GM23248 (cell line): ENCODE measurements at places on chromosomes 5 and 9.

DNA sequence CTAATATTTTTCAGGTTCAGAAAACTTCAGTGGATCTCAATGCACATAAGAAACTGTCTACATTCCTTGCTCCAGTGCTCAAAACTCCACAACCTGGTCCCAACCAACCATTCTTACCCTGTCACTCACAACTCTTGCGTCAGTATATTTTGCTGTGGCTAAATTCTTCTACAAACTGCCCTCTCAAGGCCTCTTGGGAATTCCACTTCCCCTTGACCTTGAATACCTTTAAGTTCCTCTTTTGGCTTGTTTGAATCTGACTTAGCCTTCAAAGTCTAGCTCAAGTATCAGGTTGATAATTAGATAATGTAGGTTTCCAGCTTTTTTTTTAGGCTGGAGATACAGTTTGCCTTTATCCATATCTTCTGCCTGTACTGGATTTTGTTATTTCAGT lies 128.3 kb downstream of the SLF1 start:
- H3K4me1 ChIP-seq: no peaks in the 10 kb centered on the region
- DNase-seq: no peak
- no peak overlapping the region for H3K27ac ChIP-seq
- no peak overlapping the region for H3K4me3 ChIP-seq
- no peaks in the 10 kb centered on the region for H3K36me3 ChIP-seq
- no peaks in the 10 kb centered on the region for H3K27me3 ChIP-seq

DNA sequence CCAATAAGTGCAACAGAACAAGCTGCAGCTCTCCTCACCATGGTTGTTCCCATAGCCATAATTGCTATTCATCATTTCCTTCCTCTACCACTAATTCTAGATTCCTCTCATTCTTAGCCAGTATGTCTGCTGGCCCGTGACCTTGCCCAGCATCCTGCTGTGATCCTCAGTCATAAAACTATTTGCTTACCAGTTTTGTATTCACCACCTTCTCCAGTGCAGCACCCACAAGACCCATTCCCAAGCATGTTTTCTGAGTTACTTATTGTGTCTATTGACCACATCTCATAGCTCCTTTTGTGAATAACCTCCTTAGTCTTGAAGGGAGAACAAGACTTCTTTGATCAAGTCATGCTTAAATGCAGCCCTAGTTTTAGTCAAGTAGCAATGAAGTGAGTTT lies 488.0 kb upstream of the CTNND2 start:
- no peaks in the 10 kb centered on the region for H3K27me3 ChIP-seq
- no peaks in the 10 kb centered on the region for H3K36me3 ChIP-seq
- H3K4me3 ChIP-seq: no peak overlapping the region
- H3K4me1 ChIP-seq: no peaks in the 10 kb centered on the region

DNA sequence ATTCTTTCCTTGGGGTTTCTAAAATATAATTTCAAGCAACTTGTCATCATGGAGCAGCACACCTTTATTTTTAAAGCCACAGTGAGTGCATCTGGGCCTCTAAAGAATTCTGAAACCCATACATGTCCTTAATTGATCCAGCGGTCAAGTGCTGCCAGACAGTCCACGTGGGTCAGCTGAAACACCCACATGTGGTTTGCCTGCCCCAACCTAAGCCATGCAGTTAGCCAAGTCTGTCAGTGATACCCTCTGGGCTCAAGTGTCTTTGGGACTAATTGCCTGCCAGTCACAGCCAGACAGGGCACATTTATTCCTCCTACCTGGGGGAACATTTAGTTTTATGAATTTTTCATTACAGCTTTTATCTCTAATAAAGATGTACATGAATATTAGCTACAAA lies 291.4 kb upstream of the SLC30A5 start:
- H3K27me3 ChIP-seq: no peaks in the 10 kb centered on the region
- no peak overlapping the region for H3K4me3 ChIP-seq
- no peaks in the 10 kb centered on the region for H3K4me1 ChIP-seq
- DNase-seq: no peak
- no peaks in the 10 kb centered on the region for H3K36me3 ChIP-seq
- H3K27ac ChIP-seq: no peak overlapping the region

DNA sequence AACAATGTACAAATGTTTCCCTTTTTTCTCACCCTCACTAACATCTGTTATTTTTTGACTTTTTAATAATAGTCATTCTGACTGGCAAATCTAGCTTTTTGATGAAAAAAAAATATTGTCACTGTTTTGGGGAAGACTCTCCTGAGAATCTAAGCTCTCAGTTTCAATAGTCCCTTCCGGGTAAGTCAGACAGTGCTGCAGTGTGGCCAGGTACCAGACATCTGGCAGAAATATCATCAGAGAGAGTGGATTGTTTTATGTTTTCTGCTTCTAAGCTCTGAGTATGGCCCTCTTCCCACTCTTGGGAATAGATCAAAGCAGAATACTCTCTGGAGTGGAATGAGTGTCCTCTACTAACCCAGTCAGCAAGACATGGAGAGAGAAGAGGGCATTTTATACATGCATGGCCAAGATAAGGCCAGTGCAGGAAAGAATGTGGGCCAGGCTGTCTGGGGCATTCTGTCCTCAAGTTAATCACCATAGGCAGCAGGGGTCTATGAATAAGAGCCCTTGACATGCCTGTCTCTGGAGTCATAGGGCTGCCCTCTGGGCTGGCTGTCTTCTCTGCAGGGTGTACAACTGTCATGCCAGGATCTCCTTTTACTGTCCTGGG lies 38.5 kb upstream of the OR2S2 start:
- peak; percentile 91 for DNase-seq
- peaks cover 38% of the 10 kb centered on the region for H3K4me1 ChIP-seq
- no peaks in the 10 kb centered on the region for H3K36me3 ChIP-seq
- H3K27me3 ChIP-seq: no peaks in the 10 kb centered on the region

DNA sequence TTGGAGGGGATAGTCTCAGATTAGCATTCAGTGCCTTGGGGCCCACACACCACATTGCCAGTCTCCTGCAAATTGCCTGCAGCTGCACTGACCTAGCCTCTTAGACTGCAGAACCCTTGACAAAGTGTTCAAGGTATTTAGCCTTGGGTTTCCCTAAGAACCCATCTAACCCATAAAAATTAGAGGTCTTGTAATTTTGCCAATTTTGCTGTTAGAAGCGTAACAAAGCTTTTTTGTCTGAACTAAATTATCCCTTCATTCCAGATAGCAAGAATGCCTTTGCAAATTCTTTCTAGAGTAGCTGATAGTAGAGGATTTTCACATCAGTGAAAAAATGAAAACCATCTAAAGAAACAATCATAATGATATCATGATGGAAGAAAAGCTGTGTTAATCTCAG lies 74.0 kb upstream of the CCNG1 start:
- no peaks in the 10 kb centered on the region for H3K27me3 ChIP-seq
- H3K4me1 ChIP-seq: no peaks in the 10 kb centered on the region
- no peak overlapping the region for H3K27ac ChIP-seq
- no peak for DNase-seq
- H3K4me3 ChIP-seq: no peak overlapping the region

DNA sequence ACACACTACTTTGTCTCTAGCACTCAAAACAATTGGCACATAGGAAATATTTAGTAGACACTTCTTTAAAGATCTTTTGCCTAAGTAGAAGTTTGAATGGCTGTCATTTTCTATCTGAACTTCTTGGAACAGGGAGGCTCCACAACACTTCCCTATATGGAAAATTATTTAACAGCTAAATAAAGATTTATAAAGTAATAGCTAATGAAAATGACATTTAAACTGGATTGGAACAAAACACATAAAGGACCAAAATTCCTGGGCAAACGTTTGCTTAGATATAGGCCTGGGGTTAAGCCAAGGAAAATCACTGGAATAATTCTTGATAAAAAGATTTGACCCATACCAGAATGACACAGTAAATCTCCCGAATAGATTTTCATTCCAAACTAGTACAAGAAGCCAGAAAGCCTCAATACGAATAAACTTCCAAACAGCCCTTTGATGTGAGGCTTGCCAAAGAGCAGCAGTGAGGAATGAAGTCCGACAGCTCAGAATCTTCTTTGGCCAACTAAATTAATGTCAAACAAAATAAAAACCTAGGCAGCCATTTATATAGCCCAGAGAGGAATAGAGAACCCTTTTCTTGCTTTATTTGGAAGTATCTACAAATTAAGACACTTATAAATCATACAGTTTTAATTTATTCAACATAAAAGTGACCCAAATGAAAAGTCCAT lies 20.3 kb upstream of the RNF180 start:
- peaks cover 11% of the 10 kb centered on the region for H3K4me1 ChIP-seq
- no peak for DNase-seq
- peaks cover 5% of the 10 kb centered on the region; the same call in 1 of the 2 replicates for H3K27me3 ChIP-seq
- H3K27ac ChIP-seq: no peak overlapping the region
- H3K36me3 ChIP-seq: no peaks in the 10 kb centered on the region

- no peaks in the 10 kb centered on the region for H3K4me1 ChIP-seq
- H3K27me3 ChIP-seq: no peaks in the 10 kb centered on the region
- no peak for DNase-seq
- no peak overlapping the region for H3K27ac ChIP-seq
Measured at GRCh38 chr5:84564321-84565075, 179.8 kb upstream of the EDIL3 start.

DNA sequence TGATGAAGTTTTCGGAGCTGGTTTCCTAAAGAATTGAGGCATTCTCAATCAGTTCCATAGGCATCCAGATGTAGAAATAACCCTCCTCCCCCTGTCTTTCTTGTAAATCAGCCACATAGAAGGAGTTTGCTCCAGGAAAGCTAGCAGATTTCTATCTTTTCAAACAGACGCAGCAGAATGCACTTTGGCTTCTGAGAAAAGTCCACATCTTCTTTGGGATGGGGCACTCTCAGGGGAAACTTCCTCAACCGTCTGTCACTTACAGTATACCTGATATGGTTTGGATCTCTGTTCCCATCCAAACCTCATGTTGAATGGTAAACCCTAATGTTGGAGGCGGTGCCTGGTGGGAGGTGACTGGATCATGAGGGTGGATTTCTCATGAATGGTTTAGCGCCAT lies 94.1 kb downstream of the SNCAIP start:
- H3K4me1 ChIP-seq: no peaks in the 10 kb centered on the region
- no peak overlapping the region for H3K27ac ChIP-seq
- DNase-seq: no peak
- no peak overlapping the region for H3K4me3 ChIP-seq
- H3K27me3 ChIP-seq: no peaks in the 10 kb centered on the region
- no peaks in the 10 kb centered on the region for H3K36me3 ChIP-seq

GRCh38 chr5:180784497-180785097 lies 18.0 kb downstream of the MGAT1 start:
- peaks cover 31% of the 10 kb centered on the region for H3K4me1 ChIP-seq
- no peaks in the 10 kb centered on the region; the same call in 1 of the 2 replicates for H3K36me3 ChIP-seq
- DNase-seq: peak; percentile 94

DNA sequence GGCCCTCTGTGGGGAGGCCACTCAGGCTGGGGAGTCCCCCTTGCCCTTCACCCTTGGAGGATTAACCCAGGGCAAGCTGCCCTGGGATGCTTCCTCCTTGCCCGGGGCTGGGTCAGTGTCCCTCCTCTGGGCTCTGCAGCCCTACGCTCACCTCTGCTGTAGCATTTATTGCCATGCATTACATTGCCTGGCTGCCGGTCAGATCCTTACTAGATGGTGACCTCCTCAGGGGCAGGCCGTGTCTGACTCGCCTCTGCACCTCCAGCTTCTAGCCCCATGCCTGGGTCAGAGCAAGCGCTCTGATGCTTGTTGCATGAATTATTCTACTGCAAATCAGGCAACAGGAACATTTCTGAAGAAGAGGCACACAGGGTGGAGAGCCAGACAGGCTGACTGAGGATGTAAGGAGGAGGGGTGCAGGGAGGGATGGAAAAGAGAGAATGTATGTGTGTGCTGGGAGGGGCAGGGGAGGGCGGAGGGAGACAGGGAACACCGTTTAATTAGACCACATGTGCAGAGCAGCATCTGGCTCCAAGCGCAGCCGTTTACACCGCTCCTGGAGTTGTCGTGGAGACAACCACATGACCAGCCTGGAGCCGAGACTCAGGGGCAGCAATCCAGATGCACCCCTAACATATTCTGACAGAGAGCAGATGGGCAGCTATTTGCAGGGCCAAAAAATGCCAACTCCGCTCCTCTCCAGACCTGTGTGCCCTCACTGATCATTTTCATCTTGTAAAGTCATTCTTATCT lies 117.0 kb downstream of the CRB2 start:
- no peak overlapping the region for H3K4me3 ChIP-seq
- H3K36me3 ChIP-seq: no peaks in the 10 kb centered on the region
- no peak for DNase-seq
- no peak overlapping the region for H3K27ac ChIP-seq

GRCh38 chr5:29516224-29516623 lies 1677.3 kb upstream of the CDH6 start:
- no peaks in the 10 kb centered on the region for H3K4me1 ChIP-seq
- H3K27me3 ChIP-seq: no peaks in the 10 kb centered on the region
- H3K4me3 ChIP-seq: no peak overlapping the region
- H3K36me3 ChIP-seq: no peaks in the 10 kb centered on the region

GRCh38 chr9:96361668-96362067 lies 21.8 kb downstream of the SLC35D2 start:
- no peak overlapping the region for H3K4me3 ChIP-seq
- H3K27ac ChIP-seq: no peak overlapping the region
- DNase-seq: no peak
- no peaks in the 10 kb centered on the region for H3K4me1 ChIP-seq
- H3K27me3 ChIP-seq: no peaks in the 10 kb centered on the region
- no peaks in the 10 kb centered on the region; the same call in 1 of the 2 replicates for H3K36me3 ChIP-seq

- H3K27ac ChIP-seq: no peak overlapping the region
- H3K36me3 ChIP-seq: no peaks in the 10 kb centered on the region
- no peaks in the 10 kb centered on the region for H3K4me1 ChIP-seq
- DNase-seq: no peak
Measured at GRCh38 chr5:25892211-25892610, 1146.2 kb downstream of the CDH9 start.
